ENCODE measurements at places on chromosomes 2 and 18. TPM values are rescaled to one million over a fixed set of nuclear protein-coding genes. Genes with fewer than 3 reads are reported as not detected.

ZNF407 gene
- 10.1 TPM for total RNA-seq

CNGA3 gene
- total RNA-seq: not detected

ACAA2 gene
- total RNA-seq: 137 TPM

C2orf81 gene
- total RNA-seq: 0.59 TPM

LIPG gene
- total RNA-seq: 1.6 TPM

ANKRD36C gene
- 9.7 TPM for total RNA-seq

FBXO48 gene
- 1.4 TPM for total RNA-seq

Measured in left cardiac atrium (tissue), 4 donors.